Uterine smooth muscle cell (primary cell): ENCODE measurements at places on chromosomes 3 and 15. TPM values are rescaled to one million over a fixed set of nuclear protein-coding genes. Genes with fewer than 3 reads are reported as not detected.

Gene ZNF445
- 10.9 and 11.7 TPM in 2 replicates for total RNA-seq

Gene FBXO40
- under 0.01 TPM in 1 of 2 replicates, not detected in the other for total RNA-seq

Gene THSD4
- 63.7 and 146 TPM in 2 replicates for total RNA-seq

Gene CADPS
- 11.9 and 32.5 TPM in 2 replicates for total RNA-seq

Gene HIGD2B
- not detected in 2 replicates for total RNA-seq

Gene CNTN4
- 0.12 and 1.00 TPM in 2 replicates for total RNA-seq

Gene CD200R1L
- total RNA-seq = not detected in 2 replicates

Gene GCNT3
- 0.11 and 0.37 TPM in 2 replicates for total RNA-seq

Gene ADAMTS9
- 1.1 and 2.1 TPM in 2 replicates for total RNA-seq
